Left ventricle myocardium superior (tissue), 1 donor: ENCODE measurements at places on chromosomes 4 and X. TPM values are rescaled to one million over a fixed set of nuclear protein-coding genes. Genes with fewer than 3 reads are reported as not detected.

The NPY5R gene
- total RNA-seq, result not detected

The TMEM271 gene
- not detected for total RNA-seq

The TNMD gene
- total RNA-seq, result not detected

The GPR78 gene
- not detected for total RNA-seq

The EVC2 gene
- total RNA-seq, result 1.5 TPM

The UGT2B17 gene
- total RNA-seq, result not detected

The GLA gene
- total RNA-seq, result 8.0 TPM

The TIGD4 gene
- total RNA-seq, result 0.10 TPM
